ENCODE measurements at places on chromosomes 6 and 20.

DNA sequence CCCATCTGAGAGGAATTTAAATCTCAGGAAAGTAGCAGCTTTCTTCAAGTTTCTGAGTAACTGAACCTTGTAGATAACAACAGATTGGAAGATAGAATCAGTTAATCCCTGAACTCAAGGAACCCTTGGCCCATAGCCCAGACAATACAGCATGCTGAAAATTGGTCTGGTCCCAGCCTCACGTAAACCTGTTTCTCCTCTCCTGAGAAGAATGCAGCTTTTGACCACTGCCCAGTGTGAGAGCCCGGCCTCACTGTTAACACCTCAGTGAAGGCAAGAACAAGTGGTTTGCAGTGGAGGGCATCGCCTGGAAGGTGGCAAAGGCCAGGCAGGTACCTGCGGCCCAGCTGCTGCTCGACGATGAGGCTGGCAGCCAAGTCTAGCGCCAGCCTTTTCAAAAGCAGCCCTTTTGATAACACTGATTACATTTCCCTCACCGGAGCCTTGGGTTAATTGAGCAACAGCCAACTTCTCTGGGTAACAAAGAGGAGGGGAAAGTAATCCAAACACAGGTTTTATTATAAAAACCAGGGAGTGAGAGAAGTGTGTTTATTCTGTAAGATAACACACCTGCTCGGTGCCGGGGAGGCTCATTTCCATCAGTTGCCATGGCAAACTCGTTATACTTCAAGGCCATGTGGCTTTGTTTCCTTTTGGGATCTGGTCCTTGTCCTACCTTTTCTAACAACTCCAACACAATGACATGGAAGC, 54.0 kb downstream of the TRAF3IP2 start:
- no peak for DNase-seq

DNA sequence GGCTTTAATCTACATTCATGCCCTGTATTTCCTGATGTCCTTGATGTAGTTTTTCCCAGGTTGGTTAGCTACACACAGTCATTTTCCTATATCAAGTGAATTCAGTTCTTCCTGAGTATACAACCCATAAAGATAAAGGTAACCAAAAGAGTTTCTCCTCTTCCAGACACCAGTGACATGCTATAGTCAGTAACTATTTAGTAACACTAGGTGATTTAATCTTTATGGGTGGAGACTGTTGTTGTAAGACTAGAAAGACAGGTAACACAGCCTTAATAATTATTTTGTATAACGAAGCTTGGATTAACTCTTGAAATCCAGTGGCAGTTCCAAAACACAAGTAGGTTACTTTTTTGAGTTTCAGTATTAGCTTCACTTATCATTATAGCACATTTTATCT, 17.6 kb downstream of the MCUR1 start:
- no peak for DNase-seq

GRCh38 chr6:13295576-13295975, 32.8 kb downstream of the TBC1D7 start:
- no peak for DNase-seq

- no peak for DNase-seq
Measured at GRCh38 chr6:165594584-165595333, 68.3 kb downstream of the PDE10A start.

DNA sequence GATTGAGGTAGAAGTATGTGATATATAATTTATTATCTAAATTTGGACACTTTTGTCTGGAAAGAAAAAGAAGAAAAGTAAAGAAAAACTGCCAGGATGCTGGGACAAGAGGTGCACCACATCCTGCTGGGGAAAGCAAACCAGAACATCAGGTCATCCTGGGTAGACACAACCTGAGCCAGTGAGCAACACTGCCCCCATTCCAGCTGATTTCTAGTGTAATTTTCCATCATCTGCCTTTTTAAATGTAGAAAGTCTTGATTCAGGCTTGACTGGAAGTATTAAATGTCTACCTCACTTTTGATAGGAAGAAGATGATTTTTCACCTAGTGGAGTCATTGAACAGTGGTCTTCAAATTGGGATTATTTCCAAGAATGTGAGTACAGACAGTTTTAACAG, 1164.5 kb upstream of the CITED2 start:
- no peak for DNase-seq

GRCh38 chr20:54221353-54221752, 13.5 kb downstream of the PFDN4 start:
- DNase-seq: no peak

GRCh38 chr6:73688351-73688750, 7.7 kb upstream of the CD109 start:
- no peak for DNase-seq

DNA sequence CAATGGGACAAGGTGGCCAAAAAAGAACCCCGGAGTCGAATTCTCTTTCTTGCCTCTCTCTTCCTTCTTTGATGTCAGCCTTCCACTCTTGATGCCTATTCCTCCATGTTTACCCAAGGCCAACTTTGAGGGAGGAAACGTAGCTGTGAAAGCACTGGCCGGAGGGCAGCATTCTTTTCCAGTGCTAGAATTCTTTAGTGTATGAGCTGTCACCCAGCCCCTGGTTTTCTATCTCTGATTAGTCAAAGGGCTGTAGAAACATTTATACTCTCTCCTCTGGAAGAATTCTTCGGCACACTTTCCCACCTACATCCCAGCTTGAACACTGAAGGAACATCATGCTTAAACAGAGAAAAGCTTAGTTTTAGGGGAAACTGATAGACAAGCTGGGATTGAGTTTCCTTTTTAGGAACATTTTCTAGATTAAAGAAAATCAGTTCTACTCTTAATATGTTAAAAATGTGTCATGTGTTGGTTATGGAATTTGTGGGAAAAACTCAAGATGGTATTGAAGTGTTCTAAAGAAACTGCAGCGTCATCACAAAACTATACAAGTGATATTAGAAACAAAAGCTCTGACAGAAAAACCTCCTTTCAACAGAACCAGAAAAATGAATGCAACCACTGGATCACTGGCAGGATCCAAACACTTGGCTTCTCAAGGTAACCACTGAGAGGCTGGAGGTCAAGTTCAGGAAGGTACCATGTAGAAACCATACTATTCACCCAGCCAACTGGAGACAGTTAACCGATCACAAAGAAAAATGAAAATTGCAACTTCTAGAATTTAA, 20.7 kb upstream of the UTRN start:
- DNase-seq: peak; percentile 71

GRCh38 chr6:165847407-165848085, 184.5 kb upstream of the PDE10A start:
- DNase-seq: no peak

DNA sequence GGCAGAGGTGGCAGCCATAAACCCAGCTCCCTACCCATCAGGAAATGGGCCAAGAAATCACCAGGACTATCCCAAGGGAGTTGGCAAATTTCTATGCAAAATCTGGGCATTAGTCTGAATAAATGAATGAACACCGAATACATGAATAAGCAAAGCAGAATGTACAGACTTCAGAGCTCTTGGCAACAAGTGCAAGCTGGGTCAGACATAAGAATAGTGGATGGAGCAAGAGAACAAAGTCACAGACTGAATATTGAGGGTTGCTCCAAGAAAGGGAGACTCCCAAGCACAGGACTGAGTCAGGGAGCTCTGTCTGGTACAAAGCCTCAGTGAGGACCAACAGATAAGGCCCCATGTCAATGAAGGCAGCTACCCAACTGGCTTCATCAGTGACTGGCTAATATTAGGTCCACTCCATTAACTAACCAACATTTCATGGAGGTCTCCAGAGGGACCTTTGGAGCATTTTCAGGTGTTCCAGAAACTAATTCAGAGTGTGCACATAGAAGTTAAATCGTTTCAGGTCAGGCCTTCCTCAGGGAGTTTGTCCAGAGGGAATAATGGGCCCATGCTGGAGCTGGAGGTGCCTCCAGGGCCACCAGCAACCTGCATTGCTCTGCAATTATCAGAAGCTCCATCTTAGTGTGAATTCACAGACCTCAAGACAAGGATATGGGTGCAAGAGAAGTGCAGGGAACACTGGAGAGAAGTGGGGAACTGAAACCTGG, 191.5 kb upstream of the RALGAPA2 start:
- no peak for DNase-seq

- DNase-seq: no peak
Measured at GRCh38 chr20:54560357-54560756, 85.0 kb downstream of the DOK5 start.

DNA sequence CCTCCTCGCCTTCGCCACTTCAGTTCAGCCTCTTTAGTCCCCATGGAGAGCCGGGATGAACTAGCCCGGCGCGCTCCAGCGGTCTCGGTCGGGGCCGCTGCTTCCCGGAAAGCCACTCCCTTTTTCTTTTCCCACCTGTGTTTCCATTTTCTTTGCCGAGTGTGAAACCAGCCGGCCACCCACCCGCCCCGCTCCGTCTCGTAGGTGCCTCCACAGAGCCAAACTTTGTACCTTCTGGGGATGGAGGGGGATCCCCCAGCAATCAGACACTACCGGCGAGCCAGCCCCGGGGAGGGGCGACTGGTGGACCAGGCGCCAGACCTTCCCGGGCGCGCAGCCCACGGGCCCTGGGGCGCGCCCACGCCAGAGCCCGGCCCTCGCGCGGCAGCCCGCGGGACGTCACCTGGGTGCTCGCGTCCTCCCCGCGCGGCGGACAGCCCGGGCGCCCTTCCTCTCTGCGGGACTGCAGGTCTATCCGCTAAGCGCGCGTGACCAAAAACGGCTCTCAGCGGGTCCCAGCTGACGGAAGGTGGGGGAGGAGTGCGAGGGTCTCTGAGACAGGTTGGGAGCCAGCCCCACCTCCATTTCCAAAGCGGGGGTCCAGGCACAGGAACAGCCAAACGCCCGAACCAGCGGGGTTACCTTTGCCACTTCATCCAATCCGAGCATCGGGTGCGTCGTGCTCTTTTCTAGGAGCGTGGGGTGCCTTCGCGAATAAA, at the start of gene MCHR2:
TSS of gene MCHR2 (minus strand) at position 691 of the 719 bp plus-strand sequence. CDS start 38,076 bp downstream, outside the sequence.
- DNase-seq: no peak

- no peak for DNase-seq
Measured at GRCh38 chr6:88815491-88815890, 147.9 kb downstream of the RNGTT start.

- no peak for DNase-seq
Measured at GRCh38 chr6:104699593-104700329, 160.0 kb downstream of the HACE1 start.

GRCh38 chr20:3658716-3659491, 4.3 kb downstream of the GFRA4 start:
- DNase-seq: no peak

DNA sequence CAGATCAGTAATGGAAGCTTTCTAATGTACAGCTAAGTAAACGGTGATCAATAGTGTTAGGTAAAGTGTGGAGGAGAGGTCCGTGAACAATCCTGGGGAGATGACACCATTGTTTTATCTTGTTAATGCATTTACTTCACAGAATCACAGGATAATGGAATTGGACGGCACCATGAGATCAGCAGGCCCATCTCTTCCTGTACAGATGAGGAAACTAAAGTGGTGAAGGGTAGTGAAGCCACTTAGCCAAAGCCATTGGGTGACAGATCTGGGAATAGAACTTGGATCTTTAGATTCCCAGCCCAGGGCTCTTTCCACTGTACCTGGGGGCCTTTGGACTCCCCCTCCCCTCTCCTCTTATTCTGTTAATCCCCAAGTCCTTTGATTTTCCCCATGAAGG, 26.2 kb upstream of the IER3 start:
- DNase-seq: no peak

GRCh38 chr6:138555421-138555988, 56.2 kb upstream of the NHSL1 start:
- DNase-seq: no peak

DNA sequence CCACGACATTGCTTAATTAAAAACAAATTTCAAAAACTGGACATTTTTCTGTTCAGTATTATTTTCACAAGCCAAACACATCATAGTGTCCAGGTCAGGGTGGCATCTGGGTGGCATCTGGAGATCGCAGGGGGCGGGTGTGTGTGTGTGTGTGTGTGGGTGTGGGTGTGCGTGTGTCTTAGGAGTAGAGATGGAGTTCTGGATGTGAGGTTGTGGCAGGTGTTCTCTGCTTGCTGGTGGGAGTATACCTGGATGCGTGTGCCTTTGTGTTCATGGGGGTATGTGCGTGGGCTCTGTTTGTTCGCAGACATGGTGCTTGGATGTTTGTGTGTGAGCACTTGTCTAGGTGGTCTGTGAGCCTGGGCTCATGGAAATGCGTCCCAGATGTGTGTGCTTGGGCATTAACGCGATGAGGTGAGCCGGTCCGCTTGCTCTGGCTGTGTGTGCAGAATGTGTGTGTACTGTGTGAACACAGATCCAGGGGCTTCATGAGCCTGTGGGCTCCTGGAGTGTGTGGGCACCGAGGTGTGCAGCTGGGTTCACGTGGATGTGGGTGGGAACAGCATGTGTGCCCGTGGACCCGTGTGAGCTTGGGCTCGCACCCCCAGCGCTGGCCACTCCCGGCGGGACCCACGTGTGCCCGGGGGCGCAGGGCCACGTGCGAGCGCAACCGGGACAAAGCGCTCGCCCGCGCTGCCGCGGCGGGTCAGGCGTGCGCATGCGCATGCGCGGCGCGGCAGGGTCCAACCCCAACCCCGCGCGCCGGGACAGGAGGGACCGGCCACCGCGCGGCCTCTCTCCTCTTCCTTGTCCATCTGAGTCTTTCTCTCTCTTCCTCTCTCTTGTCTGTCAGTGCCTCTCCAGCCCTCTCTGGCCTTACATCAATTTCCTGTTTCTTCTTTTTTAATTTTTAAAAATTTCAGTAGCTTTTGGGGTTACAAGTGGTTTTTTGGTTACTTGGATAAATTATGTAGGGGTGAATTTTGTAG, 60.4 kb downstream of the SRC start:
- no peak for DNase-seq

GRCh38 chr6:97275804-97276203, 7.2 kb downstream of the MMS22L start:
- no peak for DNase-seq

DNA sequence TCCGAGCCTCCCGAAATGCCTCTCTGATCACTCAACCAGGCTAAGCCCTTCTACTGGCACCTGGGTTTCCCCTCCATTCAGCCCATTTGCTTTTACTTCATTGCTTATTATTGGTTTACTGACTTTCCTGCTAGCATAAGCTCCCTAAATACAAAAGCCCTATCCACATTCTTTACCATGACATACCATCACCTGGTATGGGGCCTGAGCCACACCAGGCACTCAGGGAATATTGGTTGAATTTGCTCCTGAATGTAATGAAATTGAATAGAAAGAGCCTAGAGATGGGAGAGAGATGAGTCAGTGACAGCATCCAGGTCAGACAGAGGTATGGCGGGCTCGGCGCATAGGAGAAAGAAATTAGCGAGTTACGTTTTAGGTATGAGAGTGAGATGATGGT, 120.0 kb downstream of the CD164 start:
- no peak for DNase-seq

DNA sequence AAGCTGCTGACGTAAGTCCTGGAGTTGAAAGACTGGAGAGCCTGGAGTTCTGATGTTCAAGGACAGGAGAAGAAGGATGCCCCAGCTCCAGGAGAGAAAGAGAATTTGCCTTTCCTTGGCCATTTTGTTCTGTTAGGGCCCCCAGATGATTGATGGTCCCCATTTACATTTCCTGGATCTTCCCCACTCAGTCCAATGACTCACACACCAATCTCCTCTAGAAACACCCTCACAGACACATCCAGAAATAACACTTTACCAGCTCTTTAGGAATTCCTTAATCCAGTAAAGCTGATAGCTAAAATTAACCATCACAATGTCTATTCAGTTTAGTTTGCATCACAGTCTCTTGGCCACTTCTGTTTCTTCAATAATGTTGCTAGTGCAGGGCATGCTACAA, 260.2 kb upstream of the IRAK1BP1 start:
- DNase-seq: no peak

GRCh38 chr6:9896806-9897205, 518.1 kb downstream of the TFAP2A start:
- no peak for DNase-seq

GRCh38 chr6:130625825-130626527, 201.2 kb upstream of the SMLR1 start:
- DNase-seq: peak; percentile 71

GRCh38 chr20:20293141-20293540, 74.8 kb upstream of the INSM1 start:
- DNase-seq: no peak
